ENCODE measurements at places on chromosomes 12 and 14. TPM values are rescaled to one million over a fixed set of nuclear protein-coding genes. Genes with fewer than 3 reads are reported as not detected.

- no peak for DNase-seq
These were observed 1900.0 kb upstream of the SEL1L start for GRCh38 chr14:83433618-83434017.

GRCh38 chr14:51844081-51844881 lies 16.1 kb upstream of the GNG2 start:
- DNase-seq: no peak

GRCh38 chr12:93102312-93102711 lies 173.2 kb upstream of the EEA1 start:
- no peak for DNase-seq

The CCDC196 gene
- total RNA-seq: not detected

The HOXC6 gene
- not detected for total RNA-seq

DNA sequence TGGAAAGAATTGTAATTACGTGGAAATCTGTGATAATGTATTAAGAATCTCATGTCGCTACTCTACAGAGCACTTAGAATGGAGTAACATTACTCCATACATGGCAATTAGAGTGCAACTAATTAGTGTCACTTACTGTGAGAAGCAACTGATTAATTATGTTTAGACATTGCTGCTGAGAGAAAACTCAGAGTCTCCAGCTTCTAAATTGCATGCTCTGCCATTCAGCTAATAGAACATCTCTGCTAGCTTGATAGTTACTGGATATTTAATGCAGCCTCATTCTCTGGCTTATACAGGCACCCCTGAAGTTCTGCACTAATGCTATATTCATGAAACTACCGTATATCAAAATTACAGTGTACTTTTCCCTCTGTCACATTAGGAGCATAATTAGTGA lies 338.4 kb downstream of the ADAMTS20 start:
- no peak for DNase-seq

Measured in tongue (tissue), 3 donors.